ENCODE measurements at places on chromosomes 12 and 14.

DNA sequence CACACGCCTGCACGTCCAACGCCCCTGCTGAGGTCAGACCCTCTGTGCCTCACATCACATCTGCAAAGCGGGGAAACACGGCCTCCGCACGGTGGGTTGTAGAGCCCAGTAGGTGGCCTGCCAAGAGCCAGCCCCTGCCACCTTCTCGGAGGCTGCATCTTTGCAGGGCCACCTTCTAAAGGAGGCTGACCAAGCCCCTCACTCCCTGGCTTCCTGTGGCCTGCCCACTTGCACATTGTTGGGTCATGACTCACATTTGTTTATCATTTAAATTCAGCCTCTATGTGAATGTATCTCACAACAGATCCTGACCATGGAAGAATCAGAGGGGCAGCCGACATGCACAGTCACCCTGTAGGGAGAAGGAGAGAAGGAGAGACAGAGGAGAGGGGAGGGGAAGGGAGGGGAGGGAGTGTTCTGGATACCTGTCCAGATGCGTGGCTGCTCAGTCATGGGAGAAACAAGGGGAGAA, 319.5 kb upstream of the DIO3 start:
- DNase-seq, result no peak

DNA sequence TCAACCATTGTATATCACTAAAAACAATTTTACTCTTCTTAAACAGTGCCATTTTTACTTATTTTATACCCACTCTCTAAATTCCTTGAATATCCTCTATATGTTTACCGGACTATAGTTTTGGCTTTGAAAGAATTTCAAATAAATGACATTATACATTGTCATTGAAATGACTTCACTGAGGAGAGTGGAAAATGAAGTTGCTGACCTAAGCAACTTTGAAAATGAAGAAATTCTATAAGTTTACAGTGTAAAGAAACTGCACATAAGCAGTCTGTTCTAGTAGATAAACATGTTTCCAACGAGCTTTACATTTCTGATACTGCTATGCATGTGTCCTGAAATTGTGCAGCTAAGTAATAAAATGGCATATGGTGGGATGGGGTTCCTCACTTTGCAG, 1094.0 kb downstream of the TMEM121 start:
- no peak for DNase-seq

- peak; percentile 56 for DNase-seq
These were observed 30.3 kb downstream of the DMAC2L start for GRCh38 chr14:50342221-50343078.

GRCh38 chr14:35147186-35147585, 24.8 kb downstream of the PRORP start:
- no peak for DNase-seq

DNA sequence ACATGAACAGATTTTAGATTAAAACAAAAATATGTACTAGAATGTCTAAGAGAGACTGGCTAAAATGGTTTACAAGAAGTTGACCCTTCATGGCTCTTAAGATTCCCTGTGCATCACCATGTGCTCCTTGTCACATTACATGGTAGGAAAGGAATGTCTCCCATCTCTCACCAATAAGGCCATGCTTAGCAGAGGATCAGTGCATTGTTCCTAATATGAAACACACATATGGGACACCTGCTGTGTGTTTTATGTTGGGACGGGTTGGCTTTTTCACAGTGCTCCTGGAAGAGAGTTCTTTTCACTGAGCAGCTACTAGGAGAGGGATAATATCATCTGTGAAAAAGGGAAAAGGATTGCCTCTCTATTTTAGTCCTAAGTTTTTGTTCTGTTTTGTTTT, 9.6 kb downstream of the PFKM start:
- no peak for DNase-seq

GRCh38 chr12:131035245-131035681, 81.6 kb downstream of the ADGRD1 start:
- DNase-seq, result no peak

- DNase-seq, result no peak
These were observed 17.4 kb downstream of the NPC2 start for GRCh38 chr14:74475678-74476077.

GRCh38 chr14:105378873-105379685, 19.3 kb upstream of the TEX22 start:
- no peak for DNase-seq

DNA sequence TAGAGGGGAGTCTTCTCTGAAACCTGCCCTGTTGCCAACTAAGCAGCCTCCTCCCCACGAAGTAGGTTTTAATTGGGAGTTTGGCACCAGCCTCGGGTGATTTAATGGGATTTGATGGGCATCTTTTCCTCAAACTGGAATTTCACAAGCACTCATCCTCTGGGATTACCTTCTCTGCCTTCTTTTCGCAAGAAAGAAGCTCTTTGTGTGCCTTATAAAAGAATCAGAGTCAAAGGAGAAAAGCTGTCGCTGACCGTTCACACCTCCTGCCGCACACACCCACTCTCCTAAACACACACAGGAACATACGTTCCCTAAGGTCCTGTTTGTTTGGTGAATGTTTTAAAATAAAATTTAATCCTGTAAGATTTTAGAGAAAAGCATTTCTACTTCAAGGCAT, 84.0 kb downstream of the PRMT8 start:
- DNase-seq, result no peak

DNA sequence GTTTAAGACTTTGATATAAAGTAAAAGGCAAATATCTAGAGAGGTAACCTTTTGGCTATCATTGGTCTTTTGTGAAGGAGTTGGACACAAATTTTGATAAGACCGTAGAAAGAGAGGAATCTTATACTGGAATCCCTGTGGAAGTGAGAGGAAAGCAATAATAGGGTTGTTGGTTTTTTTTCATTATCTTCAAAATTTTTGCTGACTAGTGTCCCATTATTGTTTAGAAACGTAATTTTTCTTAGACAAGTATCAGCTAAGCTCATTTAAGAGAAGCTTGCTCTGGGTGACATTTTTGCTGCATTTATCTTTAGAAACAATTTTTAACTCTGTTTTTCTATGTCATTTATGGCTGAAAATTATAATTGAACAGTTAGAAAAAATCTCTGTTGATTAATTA, 300.3 kb downstream of the SYT1 start:
- no peak for DNase-seq

DNA sequence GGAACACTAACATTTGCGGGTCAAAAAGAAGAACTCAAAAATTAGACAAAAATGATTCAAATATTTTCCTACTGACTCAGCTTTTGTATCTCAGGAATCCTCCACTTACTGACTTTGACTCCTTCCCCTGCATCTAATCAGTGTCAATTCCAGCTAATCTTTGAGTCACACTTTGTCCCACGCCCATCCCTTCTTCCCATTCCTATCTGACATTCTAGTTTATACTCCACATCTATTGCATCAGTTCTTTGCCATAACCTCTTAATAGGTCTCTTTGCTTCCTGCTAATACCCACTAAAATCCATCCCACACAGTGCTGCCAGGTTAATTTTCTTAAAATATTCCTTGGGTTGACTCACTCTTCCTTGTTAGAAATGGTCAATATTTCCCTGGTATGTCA, 19.1 kb downstream of the BBS10 start:
- no peak for DNase-seq

GRCh38 chr12:87920139-87920538, 109.1 kb downstream of the C12orf50 start:
- no peak for DNase-seq

DNA sequence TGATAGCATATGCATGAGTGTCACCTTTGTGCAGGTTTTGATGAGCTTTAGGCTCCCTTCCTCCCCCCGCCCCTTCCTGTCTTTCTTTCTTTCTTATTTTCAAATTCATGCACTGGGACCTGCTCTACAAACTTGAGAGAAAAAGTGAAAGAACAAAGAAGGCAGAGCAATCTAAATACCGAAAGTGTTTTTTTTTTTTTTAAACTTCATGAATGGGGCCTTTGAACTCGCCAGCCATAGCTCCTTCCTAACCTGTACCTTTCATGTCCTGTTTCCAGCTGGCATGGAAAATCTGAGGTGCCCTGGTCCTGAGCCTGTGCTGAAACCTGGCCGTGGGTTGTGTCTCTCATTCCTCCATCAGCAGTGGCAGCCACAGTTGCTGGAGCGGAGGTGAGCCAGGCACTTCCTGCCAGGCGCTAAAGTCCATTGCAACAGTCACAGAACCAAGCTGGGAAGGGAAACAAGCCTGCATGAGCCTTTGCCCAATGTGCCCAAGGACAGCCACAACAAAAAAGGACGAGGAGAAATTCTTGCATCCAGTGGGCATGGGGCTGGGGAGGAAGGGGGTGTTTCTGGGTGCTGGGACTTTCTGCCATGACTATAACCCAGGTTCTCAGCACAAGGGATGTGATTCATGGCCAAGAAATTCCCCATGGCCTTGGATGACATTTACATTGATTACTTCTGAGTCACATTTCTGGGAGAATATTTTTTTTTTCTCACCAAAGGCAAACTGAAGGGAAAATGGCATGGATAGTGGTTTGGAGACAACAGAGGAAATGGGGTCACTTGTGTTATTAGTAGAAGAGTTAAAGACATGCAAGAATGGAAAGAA, 102.7 kb downstream of the TMEM30B start:
- DNase-seq, result no peak

DNA sequence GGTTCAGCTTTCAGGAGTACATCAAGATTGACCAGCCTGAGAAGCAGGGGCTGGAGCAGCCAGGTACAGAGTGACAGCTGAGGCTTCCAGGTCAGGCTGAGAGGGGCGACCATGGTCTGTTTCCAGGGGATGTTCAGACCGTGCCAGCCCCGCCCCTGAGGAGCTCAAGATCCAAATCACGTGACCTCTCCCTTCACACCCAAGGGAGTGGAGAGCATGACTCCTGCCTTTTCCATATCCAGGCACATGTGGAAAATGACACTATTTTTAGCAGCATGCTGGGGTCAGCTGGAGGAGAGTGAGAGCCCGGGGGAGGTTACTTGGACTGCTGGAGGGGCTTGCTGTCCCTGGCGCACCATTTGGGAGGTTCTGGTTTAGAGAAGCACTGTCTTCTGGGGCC, 92.7 kb downstream of the B4GALNT3 start:
- no peak for DNase-seq

DNA sequence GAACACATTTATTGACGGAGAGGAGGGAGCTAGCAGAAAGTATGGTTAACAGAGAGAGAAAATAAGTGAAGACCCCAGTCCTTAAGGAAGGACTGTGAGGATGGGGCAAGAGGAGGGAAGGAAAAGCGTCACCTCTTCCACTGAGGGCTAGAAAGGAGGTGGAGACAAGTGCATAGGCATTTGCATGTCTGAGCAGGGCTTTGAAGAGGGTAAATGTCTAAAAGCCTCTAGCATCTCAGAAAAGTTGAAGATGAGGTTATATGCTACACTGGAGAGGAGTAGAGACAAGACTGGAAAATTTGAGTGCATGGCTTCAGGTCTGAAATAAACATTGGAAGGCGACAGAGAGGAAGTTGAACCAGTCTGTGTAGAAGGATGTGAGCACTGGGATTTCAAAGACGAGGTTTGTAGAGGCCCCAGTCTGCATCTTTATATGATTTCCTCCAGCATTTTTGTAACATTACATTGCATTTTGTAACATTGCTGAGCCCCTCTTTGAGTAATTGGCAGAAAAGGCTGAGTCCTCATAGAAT, 98.5 kb upstream of the IFNG-AS1 start:
- no peak for DNase-seq

- DNase-seq, result no peak
These were observed 78.4 kb downstream of the NTF3 start for GRCh38 chr12:5510251-5510805.

DNA sequence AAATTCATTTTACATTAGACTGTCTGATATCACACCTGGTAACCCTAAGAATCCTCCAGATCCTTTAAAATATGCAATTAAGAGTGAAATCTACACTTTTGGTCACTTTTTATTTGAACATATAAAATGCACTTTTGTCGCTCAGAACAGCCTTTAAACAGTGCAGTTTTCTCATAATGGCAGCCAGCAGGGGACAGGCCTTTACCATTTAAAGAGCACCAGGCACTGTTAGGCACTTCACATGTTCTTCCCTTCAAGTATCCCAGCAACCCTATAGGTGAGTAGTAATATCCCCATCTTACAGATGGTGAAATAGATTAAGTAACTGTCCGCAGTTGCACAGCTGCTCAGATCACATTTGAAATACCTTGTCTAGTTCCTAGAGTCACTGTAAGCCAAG, 11.3 kb upstream of the SAMD4A start:
- DNase-seq, result no peak

GRCh38 chr12:1559676-1560091, 34.7 kb downstream of the FBXL14 start:
- no peak for DNase-seq

DNA sequence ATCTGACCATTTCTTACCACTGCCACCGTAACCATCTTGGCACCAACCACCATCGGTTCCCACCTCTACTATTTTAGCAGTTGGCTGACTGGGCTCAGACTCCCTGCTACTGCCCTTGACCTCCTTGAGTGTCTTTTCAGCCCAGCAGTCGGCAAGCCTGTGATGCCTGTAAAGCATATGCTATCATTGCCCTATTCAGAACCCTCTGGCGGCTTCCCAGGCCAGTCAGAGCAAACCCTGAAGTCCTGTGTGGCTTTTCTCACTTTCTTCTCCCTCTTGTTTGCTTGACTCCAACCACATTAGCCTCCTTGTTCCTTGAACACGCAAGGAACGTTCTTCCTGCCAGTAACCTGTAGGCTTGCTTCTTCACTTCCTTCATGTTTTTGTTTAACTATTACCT, 6.2 kb downstream of the IRAK3 start:
- no peak for DNase-seq

GRCh38 chr14:105299654-105300541, 903 bp downstream of the BRF1 start:
- DNase-seq, result no peak

GRCh38 chr12:47887529-47887928, 17.3 kb downstream of the VDR start:
- DNase-seq, result no peak

GRCh38 chr12:45671254-45671653, 58.3 kb upstream of the ARID2 start:
- DNase-seq, result no peak

All from substantia nigra (tissue), 51 donors.